Trophoblast cell (in vitro differentiated cells and primary cell): ENCODE measurements at places on chromosomes 6 and 20.

DNA sequence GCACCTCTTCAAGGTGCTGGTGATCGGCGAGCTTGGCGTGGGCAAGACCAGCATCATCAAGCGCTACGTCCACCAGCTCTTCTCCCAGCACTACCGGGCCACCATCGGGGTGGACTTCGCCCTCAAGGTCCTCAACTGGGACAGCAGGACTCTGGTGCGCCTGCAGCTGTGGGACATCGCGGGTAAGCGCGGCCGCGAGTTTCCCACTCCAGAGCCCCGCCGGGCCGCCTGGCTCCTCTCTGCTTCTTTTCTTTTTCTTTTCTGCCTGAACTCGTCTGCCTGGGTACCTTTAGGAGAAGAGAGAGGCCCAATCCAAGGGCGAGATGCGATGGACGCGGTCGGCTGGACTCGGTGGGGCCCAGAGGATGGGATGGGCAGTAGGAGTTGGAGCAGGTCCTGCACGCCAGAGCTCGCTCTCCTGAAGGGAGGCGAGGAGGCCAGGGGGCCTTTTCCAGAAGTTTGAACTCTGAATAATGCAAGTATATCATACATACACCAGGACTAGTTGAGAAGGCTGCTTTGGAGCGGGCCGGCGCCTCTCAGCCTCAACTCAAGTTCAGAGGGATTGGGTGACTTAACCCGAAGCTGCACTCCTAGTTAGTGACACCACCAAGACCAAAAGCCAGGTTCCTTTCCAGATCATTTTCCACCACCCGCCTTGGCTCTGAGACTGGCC, 445 bp downstream of the RAB32 start:
- DNase-seq, result peak; percentile 59

DNA sequence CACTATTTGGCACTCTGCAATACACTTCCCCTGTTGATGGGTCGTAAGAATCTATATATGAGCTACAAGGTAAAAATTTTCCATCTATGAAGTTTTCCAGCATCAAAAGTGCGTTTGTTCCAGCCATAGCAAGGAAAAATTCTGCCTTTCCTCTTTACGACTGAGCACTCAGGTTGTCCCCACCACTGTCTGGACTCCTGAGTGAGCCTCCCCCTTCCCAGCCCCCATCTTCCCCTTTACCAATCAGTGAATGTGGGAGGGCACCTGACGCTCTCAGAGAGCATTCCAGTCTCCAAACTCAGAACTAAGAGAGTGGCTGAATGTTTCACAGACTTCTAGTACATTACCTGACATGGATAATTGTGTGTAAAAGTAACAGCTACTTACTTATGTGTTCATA, at the start of gene ALDH8A1:
Gene ALDH8A1 (minus strand): TSS at position 175 of the 400 bp plus-strand sequence. CDS start 48 bp downstream, at position 127.
- no peak for DNase-seq

- DNase-seq, result peak; percentile 98
Observed at GRCh38 chr6:161369339-161369738, 95.5 kb upstream of the AGPAT4 start.

DNA sequence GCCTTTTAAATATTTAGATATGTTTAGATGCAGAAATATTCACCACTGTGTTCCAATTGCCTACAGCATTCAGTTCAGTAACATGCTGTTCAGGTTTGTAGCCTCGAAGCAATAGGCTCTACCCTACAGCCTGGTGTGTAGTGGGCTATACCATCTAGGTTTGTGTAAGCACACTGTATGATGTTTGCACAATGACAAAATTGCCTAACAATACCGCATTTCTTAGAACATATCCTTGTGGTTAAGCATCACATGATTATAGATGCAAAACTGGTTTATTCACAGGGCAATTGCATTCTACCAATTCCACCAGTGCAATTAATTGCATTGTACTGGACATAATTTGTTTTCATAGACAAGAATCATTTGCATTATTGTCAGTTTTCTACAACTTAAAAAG, 7.9 kb upstream of the SLC22A16 start:
- peak; percentile 51 for DNase-seq

- peak; percentile 7 for DNase-seq
Observed at GRCh38 chr6:163667372-163668060, 253.0 kb downstream of the QKI start.

DNA sequence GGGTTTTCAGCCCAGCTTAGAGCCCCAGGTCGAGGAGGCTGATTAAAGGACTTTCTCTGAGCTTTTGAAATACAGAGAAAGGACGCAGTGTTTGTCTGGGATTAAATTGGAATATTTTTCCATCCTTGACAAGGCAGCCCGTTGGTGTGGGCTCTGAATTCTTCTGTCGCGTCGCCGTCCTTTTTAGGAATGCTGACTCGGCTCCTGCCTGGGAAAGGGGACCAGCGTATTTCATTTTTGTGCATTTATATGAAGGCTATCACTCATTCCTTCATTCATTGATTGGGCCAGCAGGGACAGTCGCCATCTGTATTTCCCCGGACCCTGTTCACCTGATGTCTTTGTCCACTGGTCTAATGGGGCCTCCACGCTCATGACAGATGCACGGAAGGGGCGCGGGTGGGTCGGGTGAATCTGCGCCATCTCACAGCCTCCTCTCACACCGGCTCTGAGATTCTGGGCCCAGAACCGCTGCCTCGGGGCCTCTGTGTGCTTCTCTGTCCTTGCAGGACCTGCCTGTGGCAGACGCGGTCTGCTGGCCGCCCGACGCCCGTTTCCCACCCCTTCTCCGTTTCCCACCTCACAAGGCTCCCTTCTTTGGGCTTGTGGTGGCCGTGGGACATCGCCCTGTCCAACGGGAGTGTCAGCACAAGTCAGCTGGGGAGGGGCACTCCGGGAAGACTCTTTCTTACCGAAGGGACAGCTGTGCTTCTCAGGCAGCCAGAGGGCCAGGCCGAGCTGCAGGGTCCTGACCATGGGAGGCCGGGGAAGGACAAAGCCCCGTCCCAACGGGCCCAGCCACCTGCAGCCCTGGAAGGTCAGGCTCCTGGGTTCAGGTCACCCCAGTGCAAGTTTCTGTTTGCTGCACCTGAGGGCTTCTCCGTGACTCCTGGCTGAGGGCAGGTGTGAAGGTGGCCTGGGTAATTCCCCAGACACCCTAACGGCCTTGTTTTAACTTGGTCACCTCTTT, 157.3 kb downstream of the TAF4 start:
- DNase-seq, result no peak

DNA sequence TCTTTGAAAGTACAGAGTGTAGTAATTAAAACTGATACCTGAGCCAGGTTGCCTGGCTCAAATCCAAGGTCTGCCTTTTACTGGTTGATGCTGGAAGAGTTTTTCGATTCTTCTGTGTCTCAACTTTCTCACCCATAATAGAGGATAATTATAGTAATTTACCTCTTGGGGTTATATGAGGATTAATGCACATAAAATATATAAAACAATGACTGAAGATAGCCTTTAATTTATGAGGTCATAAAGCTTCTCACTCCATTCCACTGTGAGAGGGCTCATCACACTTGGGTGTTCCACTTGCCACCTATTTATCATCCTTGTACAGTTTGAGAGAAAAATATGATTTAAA, 10.2 kb downstream of the HLA-DRB5 start:
- no peak for DNase-seq

DNA sequence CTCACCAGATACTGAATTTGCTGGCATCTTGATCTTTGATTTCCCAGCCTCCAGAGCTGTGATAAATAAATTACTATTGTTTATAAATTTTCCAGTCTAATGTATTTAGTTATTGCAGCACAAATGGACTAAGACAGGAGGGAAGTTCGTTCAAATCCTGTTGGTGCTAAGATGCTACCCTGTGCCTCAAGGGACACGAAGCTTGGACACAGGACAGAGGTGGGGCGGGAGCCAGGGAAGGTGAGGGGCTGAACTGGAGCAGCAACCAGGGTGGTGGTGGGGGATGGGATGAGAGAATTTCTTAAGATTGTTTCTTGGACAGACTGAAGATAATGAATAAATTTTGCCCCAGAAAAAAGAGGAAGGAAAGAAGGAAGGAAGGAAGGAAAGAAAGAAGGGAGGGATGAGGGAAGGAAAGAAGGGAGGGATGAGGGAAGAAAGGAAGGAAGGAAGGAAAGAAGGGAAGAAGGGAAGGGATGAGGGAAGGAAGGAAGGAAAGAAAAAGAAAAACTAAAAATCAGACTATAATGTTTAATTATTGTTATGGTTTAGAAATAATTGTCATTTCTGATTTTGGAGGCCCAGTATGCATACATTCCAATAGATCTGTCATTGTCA, 127.2 kb downstream of the CDC5L start:
- no peak for DNase-seq

GRCh38 chr20:3209257-3209945, at the start of gene ITPA:
ITPA (plus strand) TSS chr20:3209498; CDS start chr20:3209552, 54 bp downstream.
- DNase-seq, result peak; percentile 56

- no peak for DNase-seq
Observed at GRCh38 chr6:111219785-111220184, 132.5 kb downstream of the SLC16A10 start.

DNA sequence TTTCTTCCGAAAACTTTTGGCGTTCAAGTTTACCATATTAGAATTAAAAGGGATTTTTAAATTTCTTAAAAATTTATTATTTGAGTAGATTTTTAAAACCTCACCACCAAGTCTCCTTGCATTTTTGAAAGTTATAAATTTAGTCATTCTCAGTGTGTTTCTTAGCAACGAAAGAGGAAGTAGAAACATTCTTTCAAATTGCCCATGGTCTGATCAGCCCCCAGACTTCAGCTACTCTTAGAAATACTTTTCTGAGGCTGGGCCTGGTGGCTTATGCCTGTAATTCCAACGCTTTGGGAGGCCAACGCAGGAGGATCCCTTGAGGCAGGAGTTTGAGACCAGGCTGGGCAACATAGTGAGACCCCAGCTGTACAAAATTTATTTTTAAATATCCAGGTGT, 15.1 kb upstream of the RTF2 start:
- DNase-seq, result no peak

DNA sequence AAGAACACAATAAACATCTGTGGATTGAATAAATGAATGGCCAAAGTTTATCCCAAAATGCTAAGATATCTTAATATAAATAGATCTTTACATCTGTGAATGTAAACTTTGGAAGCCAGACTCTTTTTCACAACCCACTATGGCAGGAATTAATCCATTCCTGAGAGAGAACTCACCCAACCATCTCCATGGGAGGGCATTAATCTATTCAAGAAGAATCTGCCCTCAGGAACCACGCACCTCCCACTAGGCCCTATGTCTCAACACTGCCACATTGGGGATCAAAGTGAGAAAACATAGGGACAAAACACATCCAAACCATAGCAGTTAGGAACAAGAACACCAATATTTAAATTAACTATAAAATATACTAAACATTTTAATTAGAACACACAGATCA, 3.4 kb downstream of the UBE3D start:
- DNase-seq, result no peak

DNA sequence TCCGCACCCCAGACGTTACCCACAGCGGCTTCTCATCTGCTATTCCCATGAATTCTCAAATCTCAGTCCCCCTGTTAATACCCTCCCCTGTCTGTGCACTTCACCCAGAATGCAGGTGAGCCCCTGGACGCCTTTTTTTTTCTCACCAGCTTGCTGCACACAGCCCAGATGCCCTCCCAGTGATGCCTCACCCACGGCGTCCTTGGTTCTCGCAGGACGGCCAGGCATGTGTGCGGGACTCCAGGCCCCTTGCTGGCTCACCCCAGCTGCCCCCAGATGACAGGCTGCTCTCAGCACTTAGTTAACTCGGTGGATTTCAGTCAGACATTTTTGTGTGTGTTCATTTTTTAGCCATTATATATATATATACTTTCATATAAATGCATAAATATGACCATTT, 25.4 kb upstream of the PI16 start:
- DNase-seq, result no peak

GRCh38 chr6:42221546-42221945, 3.9 kb upstream of the MRPS10 start:
- no peak for DNase-seq

GRCh38 chr6:52231406-52232127, 12.7 kb downstream of the IL17F start:
- DNase-seq, result no peak

GRCh38 chr6:133245422-133245903, 4.3 kb downstream of the EYA4 start:
- no peak for DNase-seq

- DNase-seq, result no peak
Observed at GRCh38 chr6:73421534-73421933, 26.9 kb downstream of the DDX43 start.

GRCh38 chr6:26349964-26350857, 14.8 kb upstream of the BTN3A2 start:
- DNase-seq, result no peak

GRCh38 chr6:16760516-16761470, at the start of gene ATXN1:
ATXN1 (minus strand) TSS chr6:16761460.
- DNase-seq, result peak; percentile 71

- DNase-seq, result no peak
Observed at GRCh38 chr20:22470620-22471026, 113.7 kb downstream of the FOXA2 start.

- DNase-seq, result no peak
Observed at GRCh38 chr20:39489986-39490560, 527.9 kb downstream of the DHX35 start.

- DNase-seq, result no peak
Observed at GRCh38 chr6:113585246-113585645, 271.9 kb upstream of the MARCKS start.

- no peak for DNase-seq
Observed at GRCh38 chr6:22091424-22091948, 205.3 kb downstream of the PRL start.

DNA sequence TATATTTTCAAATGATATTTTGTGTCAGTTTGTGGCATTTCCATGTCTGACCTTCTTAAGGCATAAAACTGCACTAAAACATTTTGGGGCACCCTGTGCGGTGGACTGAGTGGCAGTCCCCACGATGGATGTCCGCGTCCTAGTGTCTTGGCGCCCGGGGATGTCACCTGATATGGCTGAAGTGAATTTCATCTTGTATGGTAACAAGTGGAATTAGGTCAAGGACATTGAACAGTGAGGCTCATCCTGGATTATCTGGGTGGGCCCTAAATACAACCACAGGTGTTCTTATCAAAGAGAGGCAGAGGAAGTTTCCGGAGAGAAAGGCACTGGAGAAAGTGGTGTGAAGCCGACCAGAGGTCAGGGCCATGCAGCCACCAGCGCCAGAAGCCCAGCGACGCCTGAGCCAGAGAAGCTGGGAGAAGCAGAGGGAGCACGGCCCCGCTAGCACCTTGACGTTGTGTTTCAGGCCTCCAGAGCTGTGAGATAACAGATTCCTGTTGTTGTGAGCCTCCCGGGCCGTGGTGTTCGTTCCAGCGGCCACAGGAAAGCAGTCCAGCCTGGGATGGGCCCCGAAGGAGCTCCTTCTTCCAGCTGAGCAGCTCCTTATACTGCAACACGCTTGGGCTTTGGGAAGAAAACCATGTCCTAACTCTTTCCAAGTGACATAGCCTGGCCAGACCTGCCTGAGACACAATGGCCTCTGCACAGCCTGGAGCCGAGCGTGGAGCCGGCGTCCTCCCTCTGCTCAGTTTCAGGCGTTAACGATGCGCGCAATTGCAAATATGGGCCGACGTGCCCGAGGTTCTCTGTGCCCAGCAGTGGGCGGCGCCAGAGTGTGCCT, 22.5 kb downstream of the THBS2 start:
- no peak for DNase-seq

- peak; percentile 60 for DNase-seq
Observed at GRCh38 chr20:47181056-47181862, 175.2 kb downstream of the ZMYND8 start.

- no peak for DNase-seq
Observed at GRCh38 chr6:79984261-79984660, 20.2 kb upstream of the TTK start.
